Stimulated activated CD4-positive, alpha-beta T cell treated with anti-CD3 and anti-CD28 coated beads, Interleukin-12 subunit alpha, Interleukin-12 subunit beta, amount 100 ng/mL, for 4 hours (primary cell): ENCODE measurements at places on chromosomes 6 and 20.
A peak's percentile ranks its signal among the peaks of the same experiment; 100 is the strongest.

DNA sequence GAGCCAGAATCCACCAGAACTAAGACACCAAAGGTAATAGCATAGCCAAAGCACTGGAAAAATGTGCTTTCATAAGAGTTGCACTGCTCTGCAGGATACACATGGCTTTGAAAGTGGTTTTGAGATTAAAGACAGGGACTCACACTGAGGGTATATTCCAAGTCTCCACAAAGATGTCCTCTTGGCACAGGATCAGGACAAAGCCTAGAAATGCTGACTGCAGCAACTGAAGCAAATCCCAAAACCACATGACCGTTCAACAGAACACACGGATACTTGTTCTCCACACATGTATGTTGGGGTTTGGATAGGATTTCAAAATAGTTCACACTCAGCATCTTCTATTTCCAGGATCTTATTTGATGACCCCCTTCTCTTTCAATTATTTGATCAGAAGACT is 364.3 kb upstream of the HSF2 start:
- no peak for DNase-seq

GRCh38 chr6:158015188-158015506 is 33.5 kb downstream of the SYNJ2 start:
- no peak for DNase-seq

DNA sequence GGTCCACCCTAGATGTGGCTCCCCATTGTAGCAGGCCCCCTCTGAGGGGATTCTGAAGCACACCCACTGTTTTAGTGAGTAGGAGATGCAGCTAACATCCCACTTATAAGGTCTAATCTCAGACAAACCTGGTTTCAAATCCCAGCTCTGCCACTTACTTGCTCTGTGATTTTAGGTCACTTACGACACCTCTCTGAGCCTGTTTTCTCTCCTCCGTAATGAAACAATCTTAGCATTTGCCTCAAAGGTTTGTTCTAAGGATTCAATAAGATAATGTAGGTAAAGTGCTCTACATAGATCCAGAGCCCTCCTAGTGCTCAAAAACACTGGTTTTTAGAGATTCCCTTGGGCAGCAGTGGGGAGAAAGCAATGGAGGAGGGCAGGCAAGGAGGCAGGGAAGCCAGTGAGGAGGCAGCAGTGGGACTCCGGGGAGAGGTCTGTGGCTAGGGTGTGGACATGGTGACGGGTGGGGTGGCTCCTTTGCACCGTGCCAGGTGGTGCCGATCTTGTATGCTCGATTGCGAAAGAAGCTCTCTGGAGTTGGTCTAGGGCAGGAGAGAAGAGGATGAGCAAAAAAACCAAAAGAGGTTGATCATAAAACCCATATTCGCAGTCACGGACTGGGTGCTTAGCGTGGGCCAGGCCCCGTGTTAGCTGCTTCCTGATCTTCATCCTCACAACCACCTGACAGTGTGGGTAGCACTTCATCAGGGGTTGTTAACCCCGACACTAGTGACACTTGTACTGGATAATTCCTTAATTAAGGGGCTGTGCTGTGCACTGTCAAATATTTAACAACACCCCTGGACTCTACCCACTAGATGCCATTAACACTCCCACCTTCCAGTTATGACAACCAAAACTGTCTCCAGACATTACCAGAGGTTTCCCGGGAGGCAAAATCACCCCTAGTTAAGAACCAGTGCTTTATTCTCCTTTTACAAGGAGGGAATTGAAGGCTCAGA is 16.8 kb upstream of the PTGIS start:
- DNase-seq = no peak

GRCh38 chr6:17281497-17282481 is 628 bp downstream of the RBM24 start:
- peak; percentile 3 for DNase-seq

DNA sequence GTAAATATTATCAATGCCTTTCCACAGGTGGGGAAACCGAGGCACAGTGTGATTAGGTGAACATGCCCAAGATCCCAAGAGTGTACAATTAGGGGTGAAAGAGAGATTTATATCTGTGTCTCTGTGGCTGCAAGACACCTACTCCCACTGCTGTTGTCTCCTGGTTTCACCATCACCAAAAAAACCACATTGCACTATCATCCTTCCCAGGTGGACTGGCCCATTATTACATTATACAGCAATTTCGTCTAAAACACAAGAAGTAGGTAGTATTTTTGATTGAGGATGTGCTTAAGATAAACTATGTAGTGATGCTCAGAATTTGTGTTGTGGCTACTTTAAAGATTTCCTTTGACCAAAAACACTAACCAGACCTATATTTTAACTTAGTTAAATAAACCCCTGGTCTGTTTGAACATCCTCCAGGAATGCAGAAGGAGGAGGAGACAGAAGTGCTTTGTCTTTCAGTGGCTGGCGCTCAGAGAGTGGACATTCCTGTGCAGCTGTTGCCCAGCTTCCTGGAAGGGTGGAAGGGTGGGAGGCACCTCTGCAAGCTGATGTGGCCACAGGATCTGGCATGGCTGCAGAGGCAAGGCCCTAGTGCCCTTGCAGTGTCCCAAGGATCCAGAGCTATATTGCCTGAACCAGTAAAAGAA is 23.8 kb downstream of the DCBLD1 start:
- DNase-seq = no peak

- no peak for DNase-seq
Observed at GRCh38 chr6:20669571-20670314, 135.5 kb downstream of the CDKAL1 start.

DNA sequence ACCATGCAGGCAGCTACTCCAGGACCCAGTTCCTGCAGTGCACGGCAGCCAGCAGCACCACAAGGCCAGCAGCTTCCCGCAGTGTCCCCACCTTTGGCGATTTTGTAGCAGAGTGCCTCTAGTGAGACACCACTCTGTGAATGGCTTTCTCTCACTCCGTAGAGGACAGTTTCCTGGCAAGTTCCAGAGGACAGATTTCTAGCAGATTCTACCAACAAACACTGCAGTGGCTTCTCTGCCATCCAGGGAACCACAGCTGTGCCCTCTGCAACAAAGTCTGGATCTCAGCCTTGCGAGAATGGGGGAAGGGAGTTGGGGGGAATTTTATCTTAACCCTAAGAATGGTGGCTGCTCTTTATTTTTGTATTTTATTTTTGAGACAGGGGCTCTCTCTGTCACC is 28.7 kb downstream of the SNHG17 start:
- no peak for DNase-seq

DNA sequence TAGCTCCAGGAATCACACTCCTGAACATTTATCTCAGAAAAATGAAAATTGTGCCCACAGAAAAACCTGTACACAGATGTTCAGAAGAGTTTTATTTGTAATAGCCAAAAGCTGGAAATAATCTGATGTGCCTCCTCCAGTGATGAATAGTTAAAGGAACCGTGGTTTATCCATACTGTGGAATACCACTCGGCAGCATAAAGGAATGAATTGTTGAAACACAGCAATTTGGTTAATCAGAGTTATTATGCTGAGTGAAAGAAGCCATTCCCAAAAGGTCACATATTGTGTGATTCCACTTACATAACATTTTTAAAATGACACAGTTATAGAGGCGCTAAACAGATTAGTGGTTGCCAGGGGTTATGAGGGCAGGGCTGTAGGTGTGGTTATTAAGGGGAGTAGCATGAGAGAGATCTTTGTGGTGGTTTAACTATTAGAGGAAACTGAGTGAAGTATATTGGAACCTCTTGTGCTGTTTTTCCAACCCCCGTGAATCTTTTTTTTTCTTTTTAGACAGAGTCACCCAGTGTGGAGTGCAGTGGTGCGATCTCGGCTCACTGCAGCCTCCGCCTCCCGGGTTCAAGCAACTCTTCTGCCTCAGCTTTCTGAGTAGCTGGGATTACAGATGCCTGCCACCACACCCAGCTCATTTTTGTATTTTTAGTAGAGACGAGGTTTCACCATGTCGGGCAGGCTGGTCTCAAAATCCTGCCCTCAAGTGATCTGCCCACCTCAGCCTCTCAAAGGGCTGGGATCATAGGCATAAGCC is 26.2 kb downstream of the PSMF1 start:
- no peak for DNase-seq

GRCh38 chr6:67722861-67723261 is 912.2 kb upstream of the ADGRB3 start:
- no peak for DNase-seq

DNA sequence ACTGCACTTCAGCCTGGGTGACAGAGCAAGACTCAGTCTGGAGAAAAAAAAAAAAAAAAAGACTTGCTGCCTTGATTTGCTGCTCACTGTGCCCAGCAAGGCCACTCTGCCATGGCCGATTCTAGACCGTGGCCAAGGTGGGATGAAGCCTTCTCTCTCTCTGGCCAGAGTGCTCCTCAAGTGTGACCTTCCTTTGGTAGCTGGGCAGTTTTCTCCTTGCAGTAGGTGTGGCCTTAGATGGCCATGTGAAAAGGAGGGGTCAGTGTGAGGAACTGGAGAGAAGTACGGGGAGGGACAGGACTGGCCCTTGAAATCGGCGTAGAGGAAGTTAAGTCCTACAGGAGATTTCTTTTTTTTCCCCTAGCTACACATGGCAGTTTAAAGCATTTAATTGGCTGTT is 272.0 kb downstream of the ARID1B start:
- no peak for DNase-seq

- no peak for DNase-seq
Observed at GRCh38 chr6:80209430-80209829, 103.0 kb downstream of the BCKDHB start.

GRCh38 chr6:110769923-110770322 is 45.3 kb downstream of the CDK19 start:
- no peak for DNase-seq

DNA sequence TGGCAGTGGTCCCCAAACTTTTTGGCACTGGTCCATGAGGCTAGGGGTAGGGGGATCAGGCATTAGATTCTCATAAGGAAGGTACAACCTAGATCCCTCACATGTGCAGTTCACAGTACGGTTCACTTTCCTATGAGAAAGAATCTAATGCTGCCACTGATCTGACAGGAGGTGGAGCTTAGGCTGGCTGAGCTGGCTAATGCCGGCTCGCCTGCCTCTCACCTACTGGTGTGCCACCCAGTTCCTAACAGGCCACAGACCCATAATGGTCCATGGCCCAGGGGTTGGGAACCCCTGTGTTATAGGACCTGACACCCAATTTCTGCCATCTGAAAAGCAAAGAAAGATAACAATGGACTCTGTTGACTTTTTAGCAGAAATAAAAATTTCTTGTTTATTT is 199.6 kb downstream of the GMPR start:
- DNase-seq = peak; percentile 20

DNA sequence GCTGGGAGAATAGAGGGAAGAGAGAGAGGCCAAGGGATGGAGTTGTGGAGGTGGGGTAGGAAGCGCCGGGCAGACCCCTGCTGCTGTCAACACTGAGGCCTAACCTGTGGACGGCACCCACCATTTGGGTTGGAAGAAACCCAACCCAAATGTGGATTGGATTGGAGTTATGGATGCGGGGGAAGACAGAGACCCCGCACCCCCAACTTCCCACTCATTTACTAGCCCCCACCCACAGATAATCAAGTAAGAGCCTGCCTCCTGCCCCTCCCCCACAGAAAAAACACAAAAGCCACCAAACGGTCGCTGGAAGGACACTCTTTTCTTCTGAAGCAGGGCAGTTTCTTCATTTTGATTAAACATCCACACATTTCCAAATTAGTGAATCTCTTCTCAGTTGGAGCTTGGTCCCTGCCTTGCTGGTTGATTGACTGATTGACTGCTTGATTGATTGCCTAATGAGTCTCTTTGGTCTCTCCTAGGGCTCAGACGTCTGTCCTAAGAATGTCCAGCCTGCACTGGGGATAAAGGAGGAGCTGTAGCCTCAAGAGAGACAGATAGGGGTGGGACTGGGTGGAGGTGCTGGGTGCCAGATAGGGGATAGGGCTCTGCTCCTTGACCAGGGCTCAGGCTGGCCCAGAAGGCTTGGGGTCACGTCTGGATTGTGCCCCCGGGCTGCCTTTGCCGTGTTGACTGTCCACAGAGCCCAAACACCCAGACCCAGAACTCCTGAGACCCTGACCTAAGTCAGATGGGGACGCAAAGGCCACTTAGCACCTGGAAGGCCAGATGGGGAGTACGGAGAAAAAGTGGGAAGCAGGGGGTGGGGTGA is 74.9 kb upstream of the FOXP4 start:
- no peak for DNase-seq

DNA sequence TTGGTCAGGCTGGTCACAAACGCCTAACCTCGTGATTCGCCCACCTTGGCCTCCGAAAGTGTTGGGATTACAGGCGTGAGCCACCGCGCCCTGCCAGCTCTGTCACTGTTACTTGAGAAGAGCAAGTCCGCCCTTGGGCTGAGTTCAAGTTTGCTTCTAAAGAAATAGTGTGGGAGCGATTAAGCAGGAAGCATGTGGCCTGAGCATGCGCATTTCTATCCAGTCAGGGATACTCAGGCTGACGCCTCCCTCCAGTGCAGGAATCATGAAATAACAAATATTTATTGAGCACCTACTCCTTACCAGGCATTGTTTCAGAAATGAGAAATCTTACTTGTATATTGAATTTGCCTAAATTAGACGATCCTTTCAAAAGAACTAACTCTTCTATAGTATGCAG is 166.2 kb downstream of the EDN1 start:
- no peak for DNase-seq

DNA sequence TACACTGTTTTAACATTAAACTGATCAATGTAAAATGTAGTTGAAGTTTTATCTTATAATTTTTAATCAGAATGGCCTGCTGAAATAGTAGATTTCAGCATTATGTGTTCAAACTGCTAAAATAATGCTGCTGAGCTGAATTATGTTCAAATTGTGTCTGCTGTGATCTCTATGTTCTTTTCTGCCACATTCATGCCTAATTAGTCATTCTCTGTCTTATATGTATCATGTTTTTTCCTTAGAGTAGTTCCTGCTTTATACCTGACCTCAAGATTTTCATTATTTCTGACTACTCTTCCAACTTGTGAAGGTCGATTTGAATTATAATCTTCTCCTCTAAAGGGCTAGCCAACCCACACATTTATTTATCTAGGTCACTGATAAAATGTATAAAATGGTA is 476.7 kb upstream of the EPHA7 start:
- no peak for DNase-seq

DNA sequence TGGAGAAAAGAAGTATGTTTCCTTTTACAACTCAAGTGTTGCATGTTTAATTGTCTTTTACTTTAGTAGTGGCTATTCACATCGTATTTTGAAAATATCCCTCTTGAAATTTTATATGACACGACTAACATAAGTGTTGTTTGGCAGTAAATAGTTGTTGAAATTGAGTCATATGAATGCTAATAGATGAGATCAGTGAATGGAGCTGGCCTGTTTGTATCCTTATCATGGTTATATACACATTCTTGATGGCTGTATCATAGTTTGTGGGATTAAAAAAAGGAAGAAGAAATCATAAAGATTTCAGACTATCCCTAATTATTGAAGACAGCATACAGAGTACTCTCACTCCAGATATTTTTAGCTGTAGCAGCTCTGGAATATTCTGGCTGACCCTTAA is 8.2 kb upstream of the RAE1 start:
- no peak for DNase-seq
